ENCODE measurements at places on chromosomes 1 and 21. TPM values are rescaled to one million over a fixed set of nuclear protein-coding genes. Genes with fewer than 3 reads are reported as not detected.

DNA sequence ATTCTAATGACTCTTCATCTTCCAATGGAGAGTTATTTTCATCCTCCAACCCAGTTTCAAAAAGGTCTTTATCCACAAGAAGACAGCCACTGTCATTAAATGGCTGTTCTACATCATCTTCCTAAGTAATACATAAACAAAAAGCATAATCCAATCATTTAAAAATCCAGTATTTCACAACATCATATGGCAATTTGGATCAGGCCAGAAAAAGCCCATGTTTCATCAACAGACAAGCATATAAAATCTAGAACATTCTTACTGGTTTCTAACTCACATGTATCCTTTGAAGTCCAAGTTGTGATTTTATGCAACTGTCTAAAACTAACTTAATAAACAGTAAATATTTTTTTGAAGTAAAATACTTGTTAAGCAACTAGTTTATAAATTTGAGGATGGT is 6.6 kb downstream of the CLSPN start:
- ATAC-seq: no peak

DNA sequence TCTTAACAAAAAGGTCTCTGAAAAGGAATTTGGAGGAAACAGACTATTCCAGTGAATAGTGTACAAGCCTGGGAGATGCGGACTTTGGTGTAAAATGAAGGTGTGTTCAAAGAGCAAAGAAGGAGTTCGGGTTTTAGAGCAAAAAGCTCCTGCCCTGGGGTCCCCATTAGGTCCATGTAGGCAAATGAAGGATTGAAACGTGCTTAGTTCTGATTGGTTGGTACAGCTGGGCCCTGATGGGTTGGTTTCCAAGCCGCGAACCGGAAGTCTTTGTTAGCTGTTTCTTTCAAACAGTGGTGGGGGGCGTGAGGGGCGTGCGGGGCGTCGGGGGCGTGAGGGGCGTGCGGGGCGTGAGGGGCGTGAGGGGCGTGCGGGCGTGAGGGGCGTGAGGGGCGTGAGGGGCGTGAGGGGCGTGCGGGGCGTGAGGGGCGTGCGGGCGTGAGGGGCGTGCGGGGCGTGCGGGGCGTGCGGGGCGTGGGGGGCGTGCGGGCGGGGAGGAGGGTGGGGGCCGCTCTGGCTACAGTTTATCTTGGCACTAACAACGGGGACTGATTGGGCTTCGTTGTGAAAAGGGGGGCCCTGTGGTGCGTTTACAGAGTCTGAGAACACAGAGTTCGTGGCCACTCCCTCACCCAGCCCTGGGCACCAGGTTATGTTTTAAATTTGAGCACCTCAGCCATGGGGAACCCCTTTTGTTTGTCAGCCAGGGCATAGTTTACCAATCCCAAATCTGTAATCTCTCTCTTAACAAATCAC is 29.4 kb downstream of the LRRC3 start:
- ATAC-seq: no peak

- no peak for ATAC-seq
These were observed 167.9 kb downstream of the ASTN1 start for GRCh38 chr1:176996456-176997090.

ATAD3C gene
- total RNA-seq: 0.94 TPM

GRCh38 chr21:42059721-42060120 is 11.4 kb upstream of the UMODL1 start:
- ATAC-seq: no peak

DNA sequence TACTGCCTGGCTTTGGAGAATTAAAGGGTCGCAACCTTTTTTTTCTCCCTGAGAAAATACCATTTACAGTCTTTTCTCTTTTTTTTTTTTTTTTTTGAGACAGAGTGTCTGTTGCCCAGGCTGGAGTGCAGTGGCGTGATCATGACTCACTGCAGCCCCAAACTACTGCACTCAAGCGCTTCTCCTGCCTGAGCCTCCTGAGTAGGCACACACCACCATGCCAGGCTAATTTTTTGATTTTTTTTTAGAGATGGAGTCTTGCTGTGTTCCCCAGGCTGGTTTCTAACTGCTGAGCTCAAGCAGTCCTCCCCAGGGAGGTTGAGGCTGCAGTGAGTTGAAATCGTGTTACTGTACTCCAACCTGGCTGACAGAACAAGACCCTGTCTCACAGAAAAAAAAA is 24.6 kb downstream of the UBE4B start:
- ATAC-seq: no peak

FCGR3A gene
- total RNA-seq: 23.5 TPM

DNA sequence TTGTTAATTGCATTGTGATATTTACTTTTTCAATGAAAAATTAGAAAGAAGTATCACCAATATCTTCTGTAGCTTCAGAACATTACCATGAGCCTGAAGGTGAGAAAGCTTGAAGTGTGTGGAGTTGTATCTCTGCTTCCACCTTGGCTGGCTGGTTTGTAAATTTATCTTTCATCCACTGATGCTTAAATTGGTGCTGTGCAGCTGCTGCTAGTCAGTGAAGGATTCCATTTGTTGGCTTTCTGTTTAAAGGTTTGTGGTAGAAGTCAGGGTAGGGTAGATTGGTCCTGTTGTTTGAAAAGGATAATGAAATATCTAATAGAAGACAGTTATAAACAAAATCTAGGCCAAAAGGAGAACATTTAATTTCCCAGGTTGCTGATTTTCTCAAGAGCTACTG is 105.7 kb downstream of the C1orf21 start:
- ATAC-seq: no peak

TRIM67 gene
- total RNA-seq: 0.13 TPM

DNA sequence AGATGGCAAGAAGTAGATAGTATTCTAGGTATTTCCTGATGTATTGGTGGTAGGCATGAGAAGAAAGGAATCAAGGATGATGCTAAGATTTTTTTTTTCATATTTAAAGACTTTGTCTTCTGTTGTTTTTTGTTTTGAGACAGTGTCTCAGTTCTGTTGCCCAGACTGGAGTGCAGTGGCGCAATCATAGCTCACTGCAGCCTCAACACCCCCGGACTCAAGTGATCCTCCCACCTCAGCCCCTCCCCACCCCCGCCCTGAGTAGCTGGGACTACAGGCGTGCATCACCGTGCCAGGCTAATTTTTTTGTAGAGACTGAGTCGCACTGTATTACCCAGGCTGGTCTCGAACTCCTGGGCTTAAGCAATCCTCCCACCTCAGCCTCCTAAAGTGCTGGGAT is 2.8 kb upstream of the CAPZB start:
- ATAC-seq: no peak

CNST gene
- total RNA-seq: 70.0 TPM

DNA sequence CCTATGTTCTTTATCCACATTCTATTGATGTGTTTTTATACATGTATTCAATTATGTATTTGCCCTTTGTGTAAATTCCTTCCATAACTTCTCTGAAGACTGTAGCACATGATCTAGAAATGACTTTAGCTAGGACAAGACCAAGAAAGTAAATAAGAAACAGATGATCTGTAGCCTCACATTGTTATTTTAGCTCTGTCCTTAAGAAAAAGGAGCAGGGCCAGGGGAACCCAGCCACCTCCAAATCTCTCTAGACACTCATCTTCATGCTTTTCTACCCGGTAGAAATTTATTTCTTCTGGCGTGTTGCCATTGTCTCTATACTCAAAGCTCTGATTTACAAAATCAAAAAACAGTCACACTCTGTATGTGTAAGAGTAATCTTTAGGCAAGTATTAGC is 27.1 kb downstream of the CDC7 start:
- no peak for ATAC-seq

CFAP57 gene
- not detected for total RNA-seq

RHEX gene
- 5.4 TPM for total RNA-seq

DNA sequence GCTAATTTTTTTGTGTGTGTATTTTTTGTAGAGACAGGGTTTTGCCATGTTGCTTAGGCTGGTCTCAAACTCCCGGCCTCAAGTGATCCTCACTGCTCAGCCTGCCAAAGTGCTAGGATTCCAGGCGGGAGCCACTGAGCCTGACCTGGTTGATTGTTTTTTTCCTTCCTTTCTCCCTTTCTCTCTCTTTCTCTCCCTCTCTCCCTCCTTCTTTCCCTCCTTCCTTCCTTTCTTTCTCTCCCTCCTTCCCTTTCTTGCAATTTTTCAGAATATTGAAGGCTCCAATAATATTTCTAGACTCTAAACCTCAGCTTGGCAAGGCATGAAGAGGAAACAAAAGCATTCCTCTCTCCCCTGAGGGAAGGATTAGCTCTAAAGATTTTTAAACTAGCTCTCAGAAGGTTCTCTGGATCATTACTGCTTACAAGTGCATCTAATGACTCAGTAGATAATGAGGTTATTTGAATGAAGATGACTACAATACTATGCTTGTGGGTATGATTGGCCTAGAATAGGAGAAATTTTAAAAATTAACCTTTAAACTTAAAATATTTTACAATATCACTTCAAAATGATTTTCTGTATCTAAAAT is 68.5 kb upstream of the GADD45A start:
- no peak for ATAC-seq

- ATAC-seq: no peak
These were observed 82.4 kb upstream of the C21orf91 start for GRCh38 chr21:17901458-17902079.

GRCh38 chr1:167911413-167911812 is 2.5 kb downstream of the ADCY10 start:
- no peak for ATAC-seq

LRRC53 gene
- total RNA-seq: not detected

ALX3 gene
- not detected for total RNA-seq

GRCh38 chr1:11921022-11921421 is 5.2 kb downstream of the KIAA2013 start:
- ATAC-seq: no peak

GRCh38 chr1:218257971-218258370 is 27.1 kb upstream of the RRP15 start:
- no peak for ATAC-seq

JAK1 gene
- total RNA-seq: 166 TPM

DNA sequence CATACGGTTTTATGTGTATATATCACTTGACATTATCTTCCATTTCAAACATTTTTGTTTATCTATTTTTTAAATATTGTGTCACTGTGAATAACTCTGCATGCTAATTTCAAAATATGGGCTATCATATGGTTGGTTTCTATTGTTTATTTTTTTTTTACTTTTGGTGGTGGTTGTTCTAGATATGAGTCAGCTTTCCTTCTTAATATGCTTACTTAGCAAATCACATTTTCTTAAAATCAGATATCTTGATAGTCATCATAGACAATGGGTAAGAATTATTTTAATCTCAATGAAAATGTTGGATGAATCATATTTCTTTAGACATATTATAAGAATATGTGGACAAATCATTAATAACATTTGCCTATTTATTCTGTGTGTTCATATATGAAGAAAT is 881.5 kb downstream of the BRINP3 start:
- ATAC-seq: no peak

DNA sequence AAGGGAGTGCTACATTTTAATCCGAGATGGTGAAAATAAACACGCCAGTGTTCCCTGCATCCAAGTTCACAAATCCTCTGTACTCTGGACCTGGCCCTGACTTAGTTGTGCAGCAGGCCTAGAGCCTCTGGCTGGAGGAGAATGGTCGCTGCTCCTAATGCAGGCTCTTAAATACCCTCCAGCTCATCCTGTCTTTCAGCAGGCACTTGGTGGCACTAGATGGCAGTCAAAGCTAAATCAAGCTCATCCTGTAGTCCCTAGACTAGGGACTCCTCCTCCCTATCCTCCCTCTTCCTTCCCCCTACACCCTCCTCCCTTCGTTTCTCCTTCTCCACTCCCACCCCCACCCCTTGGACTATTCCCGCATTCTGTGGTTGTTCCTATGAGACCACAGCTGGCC is 41.6 kb upstream of the MTR start:
- ATAC-seq: no peak
